Stimulated activated CD8-positive, alpha-beta memory T cell treated with anti-CD3 and anti-CD28 coated beads, Interleukin-4, amount 100 ng/mL, for 24 hours (primary cell): ENCODE measurements at places on chromosomes 11 and 22.
A peak's percentile ranks its signal among the peaks of the same experiment; 100 is the strongest.

- DNase-seq: no peak
These were observed 6.6 kb upstream of the SELENOO start for GRCh38 chr22:50194037-50194805.

- no peak for DNase-seq
These were observed 148.3 kb upstream of the POU2AF2 start for GRCh38 chr11:111097191-111097590.

- DNase-seq: no peak
These were observed 66.8 kb downstream of the DEPDC5 start for GRCh38 chr22:31820655-31821054.

DNA sequence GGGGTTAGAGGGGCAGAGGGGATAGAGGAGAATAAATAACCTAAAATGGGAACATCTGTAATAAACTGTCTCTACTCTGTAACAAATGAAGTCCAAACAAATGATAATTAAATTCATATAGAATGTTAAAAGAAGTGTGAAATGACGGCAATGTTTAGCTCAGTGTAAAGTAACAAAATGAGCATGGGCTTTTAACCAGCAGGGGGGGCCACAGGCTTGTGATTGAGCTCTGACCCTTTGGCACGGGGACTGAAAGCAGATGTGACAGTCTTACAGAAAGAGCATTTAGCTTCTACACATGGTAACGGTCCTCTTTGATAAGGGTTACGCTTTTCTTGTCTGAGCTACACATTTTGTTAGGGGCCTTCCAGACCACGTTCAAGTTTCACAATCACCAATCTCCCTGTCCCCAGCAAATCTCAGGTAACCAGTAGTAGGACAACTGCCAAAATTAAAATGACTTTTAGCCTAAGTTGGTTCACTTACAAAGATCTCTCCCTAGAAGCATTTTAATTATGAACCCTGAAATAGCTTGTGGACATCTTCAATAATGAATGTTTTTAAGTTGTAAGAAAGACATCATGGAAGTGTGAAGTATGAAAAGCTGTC, 262.5 kb downstream of the DCDC1 start:
- DNase-seq: peak; percentile 3

- no peak for DNase-seq
These were observed 14.8 kb downstream of the TRIM29 start for GRCh38 chr11:120122924-120123683.

- no peak for DNase-seq
These were observed 1.0 kb downstream of the NUP98 start for GRCh38 chr11:3796346-3796745.

DNA sequence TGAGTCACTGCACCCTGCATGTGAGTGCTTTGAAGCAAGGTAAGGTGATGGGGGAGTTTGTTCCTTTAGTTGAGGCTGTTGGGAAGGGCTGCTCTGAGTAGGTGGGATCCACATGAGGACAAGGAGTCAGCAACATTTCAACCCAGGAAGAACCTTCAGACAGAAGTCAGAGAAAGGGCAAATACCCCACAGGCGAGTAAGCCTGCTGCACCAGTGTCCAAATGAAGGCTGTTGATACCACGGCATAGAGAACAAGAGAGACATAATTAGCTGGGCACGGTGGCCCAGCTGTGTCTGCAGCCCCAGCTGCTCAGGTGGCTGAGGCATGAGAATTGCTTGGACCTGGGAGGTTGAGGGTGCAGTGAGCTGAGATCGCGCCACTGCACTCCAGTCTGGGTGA, 54.3 kb upstream of the CLMP start:
- no peak for DNase-seq
